ENCODE measurements at places on chromosomes 1 and 21.

GRCh38 chr1:28971980-28972771 is 57.8 kb downstream of the EPB41 start:
- DNase-seq = no peak

- DNase-seq = no peak
These were observed 27.4 kb downstream of the AGL start for GRCh38 chr1:99877568-99877967.

DNA sequence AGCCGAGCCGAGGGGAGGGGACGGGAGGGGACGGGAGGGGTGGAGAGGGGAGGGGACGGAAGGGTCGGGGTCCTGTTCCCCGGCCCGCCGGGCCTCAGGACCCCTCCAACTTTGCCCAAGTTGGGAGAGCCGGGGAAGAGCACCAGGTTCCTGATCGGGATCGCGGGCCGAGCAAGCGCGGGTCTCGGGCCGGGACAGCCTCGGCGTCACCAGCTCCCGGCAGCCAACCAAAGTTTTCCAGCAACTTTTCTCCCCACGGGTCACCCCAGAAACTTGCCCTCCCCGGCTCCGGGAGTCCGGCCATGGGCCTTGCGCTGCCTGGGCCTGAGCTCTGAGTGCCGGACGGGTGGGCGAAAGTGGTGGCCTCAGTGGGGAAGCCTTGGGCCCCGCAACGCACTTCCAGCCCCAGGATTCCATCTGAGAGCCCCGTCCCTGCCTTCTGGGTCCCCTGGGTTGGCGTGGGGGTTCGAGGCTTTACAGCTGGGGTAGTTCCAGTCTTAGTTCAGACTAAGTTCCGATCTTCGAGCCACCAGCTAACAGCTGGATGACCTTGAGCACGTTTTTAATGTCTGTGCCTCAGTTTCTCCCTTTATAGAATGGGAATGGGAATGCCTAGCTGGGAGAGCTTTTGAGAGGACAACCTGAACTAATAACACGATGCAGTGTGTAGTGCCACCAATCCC is 458 bp downstream of the ZC3H12A start:
- peak; percentile 7 for DNase-seq

DNA sequence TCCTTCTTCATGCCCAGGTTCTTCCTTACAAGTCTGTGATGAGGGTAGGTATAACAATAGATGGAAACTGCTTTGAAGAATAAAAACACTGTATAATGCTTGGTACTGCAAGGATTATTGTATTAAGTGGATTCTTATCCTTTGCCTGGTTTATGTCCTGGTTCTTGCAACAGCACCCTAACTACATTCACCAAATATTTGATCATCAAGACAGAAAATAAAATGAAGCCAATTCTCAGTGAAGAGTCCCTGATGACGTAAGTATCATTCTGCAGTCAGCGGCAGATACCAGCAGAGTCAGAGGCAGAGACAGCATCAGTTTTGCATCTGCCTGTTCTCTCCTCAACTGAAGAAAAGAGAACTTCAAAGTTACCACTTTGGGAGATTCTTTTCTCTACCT is 19.7 kb downstream of the ARHGEF11 start:
- DNase-seq = no peak

- no peak for DNase-seq
These were observed 451.7 kb downstream of the MATN1 start for GRCh38 chr1:30271401-30272276.

- DNase-seq = no peak
These were observed 14.0 kb upstream of the GBP5 start for GRCh38 chr1:89286549-89287180.

DNA sequence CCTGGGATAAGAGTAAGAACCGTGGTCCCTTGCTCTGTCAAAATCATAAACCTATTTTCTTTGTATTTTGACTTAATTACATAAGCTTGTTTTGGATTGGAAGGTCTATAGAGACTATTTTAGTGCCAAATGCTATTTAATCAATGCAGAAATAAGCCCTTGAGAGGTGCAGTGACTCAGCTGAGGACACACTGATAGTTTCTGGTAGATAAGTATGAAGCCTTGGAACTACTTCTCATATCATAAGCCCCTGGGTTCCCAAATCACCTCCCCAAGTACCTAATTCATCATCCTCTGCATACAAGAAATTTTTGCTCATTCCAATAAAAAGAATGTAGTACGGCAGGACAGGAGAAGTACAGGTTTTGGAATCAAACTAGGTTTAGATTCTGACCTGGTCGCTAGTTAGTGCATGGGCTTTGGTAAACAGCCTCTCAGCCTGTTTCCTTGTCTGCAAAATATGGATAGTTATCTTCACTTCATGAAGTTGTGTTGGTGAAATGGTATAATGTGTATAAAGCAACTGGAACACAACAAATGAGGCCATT is 3.3 kb upstream of the CD55 start:
- no peak for DNase-seq

DNA sequence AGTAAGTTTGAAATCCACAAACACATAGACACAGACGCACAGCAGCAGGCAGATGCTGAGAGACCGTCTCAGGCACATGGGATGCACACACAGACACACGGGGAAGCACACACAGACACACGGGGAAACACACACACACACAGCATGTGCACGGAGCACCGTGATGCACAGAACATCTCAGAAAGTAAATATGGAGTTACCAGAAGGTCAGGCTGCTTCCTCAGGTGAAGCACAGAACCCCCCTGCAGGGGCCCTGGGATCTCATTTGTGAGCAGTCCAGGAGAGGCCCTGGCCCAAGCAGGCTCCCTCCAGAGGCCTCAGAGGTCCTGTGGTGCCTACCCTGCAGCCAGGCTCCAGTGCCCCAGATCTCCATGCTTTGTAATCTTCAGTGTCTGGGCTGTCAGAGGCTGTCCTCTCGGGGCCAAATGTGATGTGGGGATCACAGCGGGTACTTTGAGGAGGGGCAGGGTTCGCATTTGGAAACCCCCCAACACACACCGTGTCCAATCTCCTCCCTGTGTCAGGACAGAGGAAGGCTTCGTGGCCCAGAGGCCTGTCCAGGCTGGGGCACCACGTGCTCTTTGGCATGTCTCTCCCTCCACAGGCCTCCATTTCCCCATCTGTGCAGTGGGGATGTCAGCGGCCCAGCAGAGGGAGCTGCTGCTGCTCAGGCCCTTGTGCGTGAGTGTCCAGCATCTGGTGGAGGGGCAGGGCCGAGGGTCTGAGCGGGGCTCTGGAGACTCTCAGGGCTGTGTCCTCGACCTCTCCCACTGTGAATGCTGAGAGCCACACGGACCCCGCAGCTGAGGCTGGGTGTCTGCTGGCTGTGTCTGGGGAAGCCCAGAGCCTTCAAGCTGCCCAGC is 23.0 kb upstream of the PRSS38 start:
- DNase-seq = no peak

DNA sequence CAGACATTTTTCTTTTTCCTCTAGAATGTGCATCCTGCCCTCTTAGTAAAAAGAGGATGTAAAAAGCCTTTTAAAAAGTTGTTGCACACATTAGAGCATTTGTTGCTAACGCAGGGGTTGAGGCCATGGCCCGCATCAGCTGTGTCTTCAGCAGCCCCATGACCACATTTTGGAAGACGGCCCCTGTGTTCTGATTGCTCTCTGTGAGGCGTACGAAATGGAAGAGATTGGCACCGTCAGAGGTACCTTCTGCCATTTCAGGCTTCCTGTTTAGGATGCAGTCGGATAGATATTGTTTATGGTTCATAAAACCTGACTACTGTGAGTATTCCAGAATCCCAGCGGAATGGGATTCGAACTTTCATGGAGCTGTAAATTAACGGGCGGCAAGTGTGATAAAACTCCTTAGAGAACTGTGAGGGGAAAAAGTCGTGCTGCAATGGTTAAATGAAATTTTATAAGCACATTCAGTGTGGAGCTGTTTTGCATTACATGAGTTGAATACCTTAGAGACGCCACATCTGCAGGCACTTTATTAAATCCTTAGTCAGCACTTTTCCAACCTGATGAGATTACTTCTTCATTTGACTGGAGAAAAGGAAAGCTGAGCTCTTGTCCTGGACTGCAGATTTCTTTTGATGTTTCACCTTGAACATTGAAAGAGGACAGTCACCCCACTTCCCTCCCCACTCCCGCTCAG is 273.9 kb downstream of the TM2D1 start:
- no peak for DNase-seq

GRCh38 chr1:189103956-189104355 is 1373.7 kb downstream of the BRINP3 start:
- no peak for DNase-seq

- DNase-seq = no peak
These were observed 9.5 kb downstream of the GNAT2 start for GRCh38 chr1:109609881-109610280.

DNA sequence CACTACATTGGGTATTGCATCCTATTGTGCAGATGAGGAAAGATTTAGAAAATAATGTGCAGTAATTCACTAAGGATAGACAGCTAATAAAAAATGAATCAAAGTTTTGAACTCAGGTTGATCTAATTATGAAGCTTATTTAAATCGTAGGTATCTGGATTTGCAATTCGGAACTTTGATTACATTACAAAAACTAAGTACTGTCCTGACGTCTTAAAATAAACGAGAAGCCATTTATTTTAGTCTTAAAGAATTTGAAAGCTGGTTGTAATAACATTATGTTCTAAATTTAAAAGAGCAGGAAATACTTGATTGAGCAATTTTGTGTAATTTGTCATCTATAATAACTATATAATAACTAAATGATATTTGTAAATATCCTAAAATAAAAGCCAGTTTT is 235.9 kb downstream of the TPR start:
- DNase-seq = no peak

DNA sequence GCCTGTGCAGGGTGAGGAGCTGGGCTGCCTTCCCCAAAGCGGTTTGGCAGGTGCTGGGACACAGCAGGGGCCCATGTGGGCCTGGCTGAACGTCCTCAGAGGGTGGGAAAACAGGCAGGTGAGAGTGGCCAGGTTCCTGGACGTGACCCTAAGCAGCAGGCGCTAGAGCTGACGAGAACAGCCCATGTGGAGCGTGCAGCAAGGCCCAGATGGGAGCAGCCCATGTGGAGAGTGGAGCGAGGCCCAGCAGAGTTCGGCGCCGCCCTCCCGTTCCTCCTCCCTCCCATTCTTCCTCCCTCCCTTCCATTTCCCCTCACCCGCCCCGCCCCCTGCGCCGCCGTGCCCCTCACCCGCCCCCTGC is 314.4 kb upstream of the VAMP3 start:
- no peak for DNase-seq

GRCh38 chr1:87880098-87880760 is 551.5 kb downstream of the LMO4 start:
- DNase-seq = no peak

GRCh38 chr1:10782491-10783244 is 13.8 kb downstream of the CASZ1 start:
- DNase-seq = no peak

DNA sequence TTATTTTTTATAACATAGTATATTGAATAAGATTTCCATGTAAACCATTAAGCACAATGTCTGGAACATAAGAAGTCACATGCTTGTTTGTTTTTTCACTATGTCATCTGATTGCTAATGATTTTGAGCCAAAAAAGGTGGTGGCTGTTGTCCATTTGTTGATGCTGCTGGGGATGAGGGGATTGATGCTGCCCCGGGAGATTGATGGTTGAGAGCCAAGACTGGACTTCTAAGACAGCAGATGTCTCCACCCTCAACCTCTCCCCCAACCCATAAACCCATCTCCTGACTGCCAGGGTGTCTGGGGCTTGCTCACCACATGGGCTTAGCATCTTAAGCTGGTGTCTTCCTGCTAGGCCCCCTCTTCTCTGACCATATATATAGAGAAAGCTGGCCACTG is 35.8 kb upstream of the CD34 start:
- no peak for DNase-seq

DNA sequence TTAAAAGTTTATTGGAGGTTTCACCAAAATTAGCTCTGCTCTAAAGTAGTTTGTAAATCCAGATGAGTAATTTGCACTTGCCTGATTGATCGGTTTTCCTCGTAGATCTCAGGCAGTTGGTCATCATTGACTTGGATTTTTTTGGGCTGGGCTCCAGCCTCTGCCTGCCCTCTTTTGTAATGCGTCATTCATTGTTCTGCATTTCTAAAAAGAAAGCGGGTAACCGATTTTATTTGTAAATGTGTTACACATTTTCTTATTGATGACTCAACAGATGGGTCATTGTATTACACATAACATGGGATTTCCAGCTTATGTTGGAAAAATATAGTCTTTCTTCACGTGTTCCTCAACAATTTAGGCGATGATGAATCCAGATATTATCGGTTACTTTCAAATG is 5.5 kb downstream of the ETS2 start:
- no peak for DNase-seq

GRCh38 chr21:31426235-31426797 is 82.3 kb upstream of the TIAM1 start:
- DNase-seq = no peak

DNA sequence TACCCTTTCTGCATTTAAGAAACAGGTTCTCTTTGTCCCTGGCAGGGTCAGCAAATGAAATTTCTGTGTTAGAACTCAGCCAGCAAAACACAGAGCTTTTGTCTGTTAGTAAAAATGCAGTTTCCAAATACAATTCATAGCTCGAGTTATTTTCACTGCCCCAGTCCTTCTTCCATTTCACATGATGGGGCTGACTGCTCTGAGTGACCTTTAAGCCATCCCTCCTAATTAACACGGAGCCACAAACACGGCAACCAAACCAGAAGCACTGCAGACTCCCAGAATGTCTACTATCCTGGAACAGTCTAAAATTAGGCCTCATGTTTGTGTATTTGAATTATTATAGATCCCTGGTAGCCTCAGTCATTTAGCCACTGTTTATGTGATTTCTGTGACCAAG is 99.1 kb upstream of the RGS4 start:
- no peak for DNase-seq

DNA sequence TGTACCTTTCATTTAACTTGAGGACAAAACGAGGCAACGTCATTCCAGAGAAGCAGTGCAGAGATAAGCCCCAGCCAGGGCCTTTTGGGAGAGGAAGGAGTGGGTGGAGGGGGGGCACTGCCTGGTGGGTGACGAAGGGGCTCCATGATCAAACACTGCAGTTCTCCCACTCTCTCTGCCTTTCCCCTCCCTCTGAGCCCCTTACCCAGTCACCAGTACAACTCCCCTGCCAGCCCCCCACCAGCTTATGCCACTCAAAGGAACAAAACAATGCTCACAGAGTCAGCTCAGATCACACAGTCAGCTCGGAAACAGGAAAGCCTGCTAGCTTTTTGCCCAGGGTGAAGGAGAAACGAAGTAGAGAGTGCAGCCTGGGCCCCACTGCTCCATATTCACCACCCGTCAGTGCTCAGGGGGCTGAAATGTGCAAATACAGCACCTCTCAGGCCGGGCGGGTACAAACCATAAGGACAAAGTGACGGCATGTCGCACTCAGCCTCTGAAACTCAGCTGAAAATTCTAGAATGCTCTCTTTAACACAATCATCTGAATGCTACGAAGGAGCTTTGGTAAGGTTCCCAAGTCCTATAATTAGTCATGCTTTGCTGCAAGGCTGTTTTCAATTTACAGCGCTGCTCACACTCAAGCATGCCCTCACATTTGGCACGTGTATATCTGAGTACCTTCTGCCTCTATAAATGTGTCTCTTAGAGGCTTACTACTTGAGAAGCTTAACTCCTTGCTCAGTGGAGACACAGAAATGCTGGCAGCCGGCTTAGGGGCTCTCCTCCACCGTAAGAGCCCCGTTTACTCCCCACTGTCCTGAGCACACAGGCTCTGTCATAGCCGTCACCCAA is 65.8 kb upstream of the RAB4A start:
- DNase-seq = no peak

GRCh38 chr1:66982561-66983260 is 57.9 kb downstream of the MIER1 start:
- DNase-seq = no peak

All from effector CD4-positive, alpha-beta T cell (primary cell).